NCI-H1092 (cell line): ENCODE measurements at places on chromosomes 1 and 21.

- no peak for DNase-seq
Measured at GRCh38 chr1:93814795-93815340, 64.1 kb downstream of the DNTTIP2 start.

GRCh38 chr1:223870617-223871574, 25.1 kb upstream of the TP53BP2 start:
- DNase-seq, result no peak

DNA sequence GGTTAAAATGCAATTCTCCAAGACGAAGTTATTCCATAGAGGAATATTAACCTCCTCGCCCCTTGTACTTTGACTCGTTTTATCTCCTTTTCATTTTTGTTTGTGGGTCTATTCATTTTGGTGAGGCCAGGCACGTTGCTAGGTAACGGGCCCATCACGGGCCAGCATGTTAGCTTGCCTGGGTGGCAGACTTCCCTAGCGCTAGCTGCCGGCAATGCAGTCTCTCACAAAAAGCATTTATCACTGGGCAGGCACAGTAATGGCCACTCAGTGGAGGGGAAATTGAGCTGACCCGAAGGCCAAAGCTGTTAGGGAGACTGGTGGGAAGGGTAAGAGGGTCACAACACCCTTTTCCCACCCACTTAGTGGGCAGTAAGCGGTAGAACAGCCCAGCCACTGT, 234.4 kb upstream of the FOXD3 start:
- peak; percentile 21 for DNase-seq

- no peak for DNase-seq
Measured at GRCh38 chr1:207973898-207974568, 63.1 kb upstream of the CD34 start.

DNA sequence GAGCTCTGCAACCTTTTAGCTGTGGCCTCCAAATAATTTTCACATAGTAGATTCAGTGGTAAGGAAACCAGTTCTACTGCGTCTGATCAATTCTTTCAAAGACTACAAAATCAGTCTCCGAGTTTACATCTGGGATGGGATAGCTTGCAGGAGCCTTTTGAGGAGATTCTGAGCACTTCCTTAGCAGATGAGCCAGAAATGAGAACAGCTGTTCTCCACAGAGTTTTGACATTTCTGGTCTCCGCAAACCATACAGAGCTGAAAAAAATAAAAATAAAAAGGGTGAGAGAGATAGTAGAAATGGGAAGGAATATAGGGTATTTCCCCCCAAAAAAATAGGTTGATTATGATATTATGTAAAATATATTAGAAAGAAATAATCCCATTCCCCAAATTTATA, 119.3 kb downstream of the LYPLAL1 start:
- no peak for DNase-seq

- no peak for DNase-seq
Measured at GRCh38 chr1:164635803-164636731, 77.1 kb downstream of the PBX1 start.

DNA sequence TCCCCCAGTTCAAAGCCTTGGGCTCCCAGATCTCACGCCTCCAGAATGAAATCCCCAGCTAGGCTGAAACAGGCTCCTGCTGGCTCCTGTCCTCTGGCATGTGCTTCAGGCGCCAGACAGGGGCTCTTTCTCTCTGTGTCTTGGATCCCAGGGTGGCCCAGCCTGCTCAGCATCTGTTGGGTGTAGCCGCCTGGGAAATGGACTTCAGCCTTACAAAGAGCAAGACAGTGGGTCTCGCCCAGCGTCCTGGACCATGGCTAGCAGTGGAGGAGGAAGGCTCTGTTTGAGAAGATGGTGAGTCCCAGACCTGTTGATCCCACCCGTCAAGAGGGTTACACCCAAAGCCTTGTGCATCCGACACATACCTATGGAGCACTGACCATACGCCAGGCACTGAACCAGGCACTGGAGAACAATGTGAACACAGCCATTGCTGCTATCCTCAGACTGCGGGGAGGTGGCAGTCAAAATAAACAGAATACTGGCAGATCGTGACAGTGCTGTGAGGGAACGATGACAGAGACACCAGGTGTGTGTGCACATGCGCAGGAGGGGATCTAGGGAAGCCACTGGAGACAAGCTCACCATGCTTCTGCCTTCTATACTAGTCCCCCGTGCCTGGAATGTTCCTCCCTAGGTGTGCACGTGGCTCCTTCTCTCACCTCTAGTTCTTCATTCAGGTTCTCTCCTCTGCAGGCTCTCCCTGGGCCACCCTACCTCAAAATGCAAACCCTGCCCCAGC, 93.0 kb upstream of the GCLM start:
- DNase-seq, result no peak

- DNase-seq, result no peak
Measured at GRCh38 chr1:211775170-211775569, 55.4 kb downstream of the LPGAT1 start.

- DNase-seq, result no peak
Measured at GRCh38 chr1:23102289-23102688, 66.4 kb downstream of the LUZP1 start.

GRCh38 chr1:209010475-209011230, 572.9 kb upstream of the CAMK1G start:
- no peak for DNase-seq

DNA sequence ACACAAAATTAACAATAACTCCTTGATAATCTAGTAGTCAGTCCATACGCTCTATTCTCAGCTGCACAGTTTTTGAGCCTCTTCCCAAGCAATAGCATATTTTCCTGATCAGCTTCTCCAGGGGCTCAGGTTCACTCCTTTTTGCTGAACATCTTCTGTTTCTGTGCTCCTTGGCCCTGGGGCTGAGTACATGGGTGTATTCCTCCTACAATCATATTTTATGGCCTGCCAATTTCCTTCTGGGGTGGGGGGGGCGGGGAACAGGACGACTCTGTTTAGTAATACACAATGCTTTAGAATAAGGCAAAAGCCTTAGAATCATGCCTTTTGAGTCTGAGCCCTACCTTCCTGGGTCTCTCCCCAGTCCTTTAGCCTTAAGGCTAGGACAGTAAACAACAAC, 8.5 kb downstream of the CLDN19 start:
- DNase-seq, result no peak

DNA sequence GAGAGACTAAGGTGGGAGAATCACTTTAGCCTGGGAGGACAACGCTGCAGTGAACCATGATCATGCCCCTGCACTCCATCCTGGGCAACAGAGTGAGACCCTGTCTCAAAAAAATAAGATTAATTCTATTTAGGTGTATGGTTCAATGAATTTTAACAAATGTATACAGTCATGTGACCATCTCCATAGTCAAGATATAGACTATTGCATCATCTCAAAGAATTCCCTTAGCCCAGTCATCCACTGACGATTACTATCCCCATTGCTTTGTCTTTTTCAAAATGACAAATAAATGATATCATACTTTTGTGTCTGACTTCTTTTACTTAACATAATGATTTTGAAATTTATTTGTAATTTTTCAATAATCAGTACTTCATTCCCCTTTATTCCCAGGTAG, 260.0 kb downstream of the LRRC7 start:
- DNase-seq, result no peak
